ENCODE measurements at places on chromosomes 5 and 9.
A peak's percentile ranks its signal among the peaks of the same experiment; 100 is the strongest.

DNA sequence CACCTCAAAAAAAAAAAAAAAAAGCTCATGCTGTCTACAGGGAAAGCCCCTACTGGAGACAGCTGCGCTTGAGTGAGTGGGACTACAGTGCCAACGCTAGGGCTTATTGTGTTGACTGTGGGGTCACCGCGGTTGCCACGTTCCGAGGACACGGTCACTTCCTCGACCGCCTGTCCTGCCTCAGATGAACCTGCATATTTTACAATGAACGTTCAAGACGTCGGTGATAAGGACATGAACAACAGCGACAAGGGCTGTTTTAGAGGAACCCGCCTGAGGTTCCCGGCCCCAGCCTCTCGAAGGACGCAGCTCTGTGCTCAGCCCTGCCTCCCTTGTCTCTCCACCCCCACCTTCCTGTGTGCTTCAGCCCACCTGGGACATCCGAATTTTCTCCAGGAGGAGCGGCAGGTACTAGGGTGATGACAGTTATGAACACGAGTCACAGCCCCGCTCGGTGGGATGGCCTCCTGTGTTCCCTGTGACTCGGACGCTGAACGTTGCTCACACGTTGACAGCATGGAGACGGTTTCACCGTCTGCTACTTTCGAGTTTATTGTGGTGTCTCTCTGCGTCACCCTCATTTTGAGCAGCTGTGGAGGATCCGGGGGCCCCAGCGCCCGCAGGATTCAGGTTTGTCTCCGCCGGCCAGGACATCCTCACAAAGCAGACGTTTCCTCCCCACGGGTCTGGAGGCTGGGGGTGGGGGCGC, 11.3 kb upstream of the DIPK1B start:
- DNase-seq: peak; percentile 37

- no peak for DNase-seq
These were observed 162.1 kb downstream of the ELAVL2 start for GRCh38 chr9:23663946-23664345.

- no peak for DNase-seq
These were observed 33.3 kb downstream of the AHRR start for GRCh38 chr5:354581-355378.

DNA sequence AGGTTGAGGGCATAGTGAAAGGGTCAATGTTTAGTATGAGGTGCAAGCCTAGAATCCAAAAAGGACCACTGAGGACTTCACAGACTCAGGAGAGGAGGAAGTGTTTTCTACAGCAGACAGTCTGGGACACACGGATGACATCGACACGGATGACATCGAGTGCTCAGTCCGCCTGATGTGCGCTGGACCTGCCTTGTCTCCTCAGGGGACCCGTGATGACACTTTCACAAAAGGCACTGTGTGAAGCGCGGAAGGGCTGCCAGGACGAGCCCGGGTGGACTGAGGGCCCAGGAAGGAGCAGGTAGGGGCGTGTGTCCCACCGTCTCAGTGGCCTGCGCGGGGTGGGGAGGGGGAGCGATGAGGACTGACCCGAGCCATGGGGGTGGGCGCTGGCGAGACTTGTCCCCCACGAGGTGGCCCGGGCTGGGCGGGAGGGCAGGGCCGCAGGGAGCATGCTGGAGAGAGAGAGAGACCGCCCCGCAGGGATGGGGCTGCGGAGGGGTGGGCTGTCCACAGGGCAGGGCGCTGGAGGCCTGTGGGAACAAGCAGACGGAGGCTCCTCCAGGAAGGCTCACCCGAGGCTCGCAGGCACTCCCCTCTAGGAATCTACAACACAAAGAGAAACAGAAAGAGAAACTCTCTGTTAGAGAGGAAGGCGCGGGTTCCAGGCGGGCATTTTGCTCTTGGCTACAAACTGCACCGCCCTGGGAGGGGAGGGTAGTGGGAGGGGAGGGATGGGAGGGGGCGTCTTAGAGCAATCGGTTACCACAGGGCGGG, 54.9 kb downstream of the USP20 start:
- DNase-seq: peak; percentile 35

- no peak for DNase-seq
These were observed 76.6 kb upstream of the ACTBL2 start for GRCh38 chr5:57559110-57559635.

DNA sequence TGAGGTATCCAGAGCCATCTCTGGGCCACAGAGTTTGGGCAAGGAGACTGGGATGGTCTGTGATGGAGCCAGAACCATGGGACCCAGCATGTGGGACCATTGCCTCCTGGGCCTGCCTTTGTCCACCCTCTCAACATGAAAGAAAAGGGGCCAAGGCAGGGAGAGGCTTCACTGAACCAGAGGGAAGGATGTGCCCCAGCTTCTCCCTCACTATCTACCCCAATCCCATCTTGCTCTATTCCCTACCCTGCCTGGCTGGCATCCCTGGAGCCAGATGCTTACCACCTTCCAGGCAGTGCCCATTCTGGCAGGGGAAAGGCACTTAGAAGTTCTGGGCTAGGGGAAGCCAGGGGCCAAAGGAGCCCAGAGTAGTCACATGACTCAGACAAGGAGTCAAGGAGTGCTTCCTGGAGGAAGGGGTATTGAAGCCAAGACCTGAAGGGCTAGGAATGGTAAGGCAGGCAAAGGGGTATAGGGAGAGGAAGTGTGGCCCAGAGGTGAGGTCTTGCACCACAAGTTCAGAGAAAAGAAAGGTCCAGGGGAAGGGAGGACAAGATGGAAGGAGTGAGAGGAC, 9.8 kb downstream of the PDLIM4 start:
- no peak for DNase-seq

DNA sequence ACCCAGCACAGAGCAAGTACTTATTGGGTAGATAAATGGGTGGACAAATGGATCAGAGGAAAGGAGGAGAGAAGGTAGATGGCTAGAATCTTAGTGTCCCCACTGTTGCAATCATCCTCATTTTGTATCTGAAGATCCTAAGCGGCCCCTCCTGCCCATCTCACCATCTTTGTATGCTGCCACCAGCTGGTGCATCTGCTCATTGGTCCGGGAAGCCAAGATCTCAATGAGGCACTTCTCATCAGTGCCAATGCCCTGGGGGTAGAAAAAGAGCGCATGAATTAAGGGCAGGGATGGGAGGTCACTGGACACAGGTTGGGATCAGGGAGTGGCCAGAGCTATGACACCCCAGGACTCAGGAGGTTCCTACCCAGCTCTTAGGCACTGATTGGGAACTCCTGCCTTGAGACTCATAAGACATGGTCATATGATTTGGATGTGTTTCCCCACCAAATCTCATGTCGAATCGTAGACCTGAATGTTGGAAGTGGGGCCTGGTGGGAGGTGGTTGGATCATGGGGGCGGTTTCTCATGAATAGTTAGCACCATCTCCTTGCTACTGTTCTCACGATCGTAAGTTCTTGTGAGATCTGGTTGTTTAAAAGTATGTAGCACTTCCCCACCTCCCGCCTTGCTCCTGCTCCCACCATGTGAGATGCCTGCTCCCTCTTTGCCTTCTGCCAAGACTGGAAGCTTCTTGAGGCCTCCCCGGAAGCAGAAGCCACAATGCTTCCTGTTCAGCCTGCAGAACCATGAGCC, 20.3 kb downstream of the ANXA6 start:
- DNase-seq: no peak

GRCh38 chr9:133916159-133916541, 76.0 kb downstream of the VAV2 start:
- no peak for DNase-seq

- DNase-seq: no peak
These were observed 243.0 kb downstream of the CDH10 start for GRCh38 chr5:24401773-24402172.

GRCh38 chr5:140298183-140298601, 4.7 kb downstream of the PFDN1 start:
- no peak for DNase-seq

DNA sequence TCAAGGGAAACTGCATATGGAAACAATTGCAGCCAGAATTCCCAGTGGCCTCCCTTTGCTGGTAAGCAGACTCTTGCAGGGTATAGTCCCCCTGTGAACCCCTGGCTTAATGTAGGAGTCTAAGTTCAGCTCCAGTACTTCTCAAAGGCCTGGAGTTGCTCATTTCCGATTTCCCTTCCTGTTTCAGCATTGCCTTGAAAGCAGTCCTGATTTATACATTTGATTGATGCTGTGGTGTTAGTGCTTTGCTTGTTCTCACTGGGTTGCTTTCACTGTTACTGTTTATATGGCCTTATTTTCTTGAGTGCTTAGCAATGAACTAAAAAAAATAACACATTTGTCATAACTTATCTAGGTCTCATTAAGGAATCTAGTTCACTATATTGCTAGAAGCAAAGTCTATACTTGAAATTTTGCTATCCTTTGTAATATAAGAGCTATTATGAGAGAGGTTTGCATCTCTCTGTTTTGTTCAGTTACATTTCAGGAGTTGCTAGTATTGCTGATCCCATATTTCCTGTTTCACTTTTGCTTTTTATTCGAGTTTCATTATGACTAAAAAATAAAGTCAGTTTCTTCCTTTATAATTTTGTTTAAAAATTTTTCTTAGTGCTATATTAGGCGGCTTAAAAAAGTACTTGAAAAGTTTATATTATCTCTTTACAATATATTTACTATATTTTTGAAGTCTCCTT, 122.4 kb upstream of the NMUR2 start:
- DNase-seq: no peak

DNA sequence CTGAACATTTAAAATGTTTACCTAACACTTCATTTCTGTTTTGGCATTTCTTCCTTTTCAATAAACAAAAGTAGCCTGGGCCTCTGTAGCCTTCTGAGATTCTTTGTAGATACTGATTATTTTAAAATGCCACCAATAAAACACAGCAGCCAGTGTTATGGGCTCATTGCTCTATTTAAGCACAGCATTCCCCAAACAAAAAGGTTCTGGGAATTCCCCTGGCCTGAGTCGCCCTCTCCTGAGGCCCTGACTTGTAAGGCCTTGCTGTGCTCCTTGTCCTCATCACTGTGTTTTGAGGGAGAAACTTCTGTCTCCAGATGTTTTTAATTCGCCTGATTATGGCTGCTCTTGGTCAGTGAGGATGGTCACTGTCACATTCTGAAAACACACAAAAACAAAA, 33.0 kb upstream of the CTXN3 start:
- DNase-seq: no peak

GRCh38 chr5:147957901-147958300, 51.6 kb upstream of the C5orf46 start:
- no peak for DNase-seq

DNA sequence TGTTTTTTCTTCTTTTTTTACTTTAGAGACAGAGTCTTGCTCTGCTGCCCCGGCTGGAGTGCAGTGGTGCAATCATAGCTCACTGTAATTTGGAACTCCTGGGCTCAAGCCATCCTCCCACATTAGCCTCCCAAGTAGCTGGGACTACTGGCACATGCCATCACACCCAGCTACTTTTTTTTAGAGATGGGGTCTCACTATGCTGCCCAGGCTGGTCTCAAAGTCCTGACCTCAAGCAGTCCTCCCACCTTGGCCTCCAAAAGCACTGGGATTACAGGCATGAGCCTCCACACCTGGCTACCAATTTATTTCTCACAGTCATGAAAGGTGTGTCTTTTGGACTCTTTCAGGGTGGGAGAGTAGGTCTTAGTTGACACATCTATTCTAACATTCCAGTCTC, 83.0 kb upstream of the FAM120A start:
- no peak for DNase-seq

DNA sequence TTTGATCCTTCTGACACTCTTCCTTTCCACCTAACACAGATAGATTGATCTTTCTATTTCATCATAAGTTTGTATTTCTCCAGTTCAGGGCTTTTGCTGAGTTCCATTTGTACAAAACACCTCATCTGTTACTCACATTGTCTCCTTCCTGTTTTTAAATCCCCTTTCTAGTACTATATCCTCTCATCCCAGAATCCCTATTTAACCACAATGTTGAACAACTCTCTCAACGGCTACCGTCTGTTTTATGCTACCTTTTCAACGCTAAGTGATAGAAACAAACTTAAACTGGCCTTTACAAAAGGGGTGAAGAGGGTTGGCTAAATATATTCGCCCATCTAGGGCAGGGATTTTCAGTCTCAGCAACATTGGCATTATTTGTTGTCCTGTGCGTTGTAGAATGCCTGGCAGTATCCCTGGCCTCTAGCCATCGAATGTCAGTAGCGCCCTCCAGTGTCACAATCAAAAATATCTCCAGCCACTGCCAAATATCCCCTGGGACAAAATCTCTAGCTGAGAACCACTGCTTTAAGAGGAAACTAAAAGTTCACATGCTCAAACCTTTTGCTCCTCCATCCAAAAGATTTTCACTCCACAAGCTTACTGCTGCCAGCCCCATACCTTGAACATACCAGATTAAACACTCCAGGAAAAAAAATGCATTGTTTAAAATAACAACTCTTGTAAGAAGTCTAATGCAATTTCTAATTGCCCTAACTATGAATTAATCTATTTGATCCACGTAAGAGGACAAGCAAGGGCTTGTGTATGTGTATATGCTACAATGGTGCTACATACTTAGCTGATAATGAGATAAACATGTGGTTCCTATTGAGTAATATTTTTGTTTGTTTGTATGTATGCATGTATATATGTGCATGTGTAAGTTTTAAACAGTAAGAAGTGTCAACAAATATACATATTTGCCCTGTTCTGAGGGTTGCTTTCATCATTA, 344.0 kb downstream of the PTPRD start:
- DNase-seq: no peak

DNA sequence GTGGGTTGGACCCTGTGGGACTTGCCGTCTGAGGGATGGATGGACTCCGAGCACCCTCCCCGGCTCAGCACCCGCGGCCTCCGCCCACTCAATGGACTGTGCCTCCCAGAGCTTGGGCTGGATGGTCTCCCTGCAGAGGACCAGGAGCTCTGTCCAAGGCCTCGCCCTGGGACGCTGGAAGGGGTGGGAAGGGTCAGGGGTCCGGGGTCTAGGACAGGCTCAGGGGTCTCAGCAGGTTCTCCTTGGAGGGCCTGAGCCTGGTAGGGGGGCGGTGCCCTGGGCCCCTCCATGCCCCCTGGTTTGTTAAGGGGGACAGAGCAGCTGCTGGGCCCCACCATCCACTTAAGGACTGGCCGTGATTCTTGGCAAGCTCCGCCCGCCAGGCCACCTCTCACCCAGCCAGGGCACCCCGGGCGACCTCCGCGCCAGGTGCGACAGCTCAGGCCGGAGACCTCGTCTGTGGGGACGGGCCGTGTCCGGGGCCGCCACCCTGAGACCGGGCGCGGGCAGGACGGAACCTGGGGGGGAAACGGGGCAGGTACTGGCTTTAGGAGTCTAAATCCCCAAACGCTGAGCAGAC, 29.2 kb downstream of the EXOC3 start:
- no peak for DNase-seq

GRCh38 chr5:171596391-171596878, 177.0 kb downstream of the FGF18 start:
- DNase-seq: no peak

- DNase-seq: no peak
These were observed 438.4 kb downstream of the RAB3C start for GRCh38 chr5:59021286-59021673.

DNA sequence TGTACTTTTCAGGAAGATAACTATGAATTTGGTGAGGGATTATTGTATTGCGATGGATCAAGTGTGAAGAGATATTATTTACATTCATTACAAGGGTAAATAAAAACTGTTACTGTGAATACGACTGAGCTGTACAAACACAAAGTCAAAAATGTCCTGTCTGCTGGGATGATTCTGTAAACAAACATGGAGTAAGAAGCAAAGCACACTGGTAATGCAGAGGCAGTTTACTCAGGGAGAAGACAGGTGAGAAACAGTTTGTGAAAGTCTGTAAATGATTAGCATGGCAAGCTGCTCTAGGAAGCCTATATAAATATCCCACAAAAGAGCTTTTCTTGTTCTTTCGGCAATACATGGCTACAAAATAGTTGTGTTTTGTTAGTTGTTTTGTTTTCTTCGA, 115.4 kb upstream of the GNA14 start:
- DNase-seq: no peak

- no peak for DNase-seq
These were observed 9.1 kb upstream of the SUSD1 start for GRCh38 chr9:112184221-112184620.

Data from activated CD8-positive, alpha-beta memory T cell treated with anti-CD3 and anti-CD28 coated beads for 1 hour (primary cell).